ENCODE measurements at places on chromosomes 2 and 18.

DNA sequence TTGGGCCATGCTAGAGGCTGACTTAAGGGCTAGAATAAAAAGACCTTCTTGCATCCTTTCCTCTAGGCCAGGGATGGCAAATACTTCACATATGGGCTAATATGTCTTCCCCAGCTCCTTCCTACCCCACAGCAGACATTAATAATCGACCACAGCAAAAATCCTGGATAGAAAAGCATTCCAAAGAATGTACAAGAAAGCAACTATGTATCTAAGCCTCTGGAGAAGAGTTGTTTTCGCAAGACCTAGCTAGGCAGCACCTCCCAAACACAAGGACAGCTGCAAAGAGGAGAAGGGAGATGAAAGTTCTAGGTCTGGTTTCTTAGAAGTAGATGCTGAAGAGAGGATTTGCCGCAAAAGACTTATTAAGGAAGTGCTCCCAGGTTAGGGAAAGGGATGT lies 372.6 kb downstream of the SLC4A3 start:
- no peak for DNase-seq

DNA sequence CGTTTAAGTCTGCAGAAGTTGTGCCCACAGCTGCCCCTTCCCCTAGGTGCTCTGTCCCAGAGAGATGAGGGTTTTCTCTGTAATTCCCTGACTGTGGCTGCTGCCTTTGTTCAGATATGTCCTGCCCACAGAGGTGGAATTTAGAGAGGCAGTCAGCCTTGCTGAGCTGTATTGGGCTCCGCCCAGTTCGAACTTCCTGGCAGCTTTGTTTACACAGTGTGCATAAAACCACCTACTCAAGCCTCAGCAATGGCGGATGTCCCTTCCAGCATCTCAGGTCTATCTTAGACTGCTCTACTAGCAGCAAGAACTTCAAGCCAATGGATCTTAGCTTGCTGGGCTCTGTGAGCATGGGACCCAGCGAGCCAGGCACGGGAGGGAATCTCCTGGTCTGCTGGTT lies 48.1 kb downstream of the LHCGR start:
- DNase-seq = no peak

- peak; percentile 44 for DNase-seq
Observed at GRCh38 chr2:33494155-33494779, 17.8 kb downstream of the RASGRP3 start.

- DNase-seq = peak; percentile 99
Observed at GRCh38 chr2:43269706-43270105, 43.3 kb upstream of the ZFP36L2 start.

GRCh38 chr18:62715436-62715758 lies at the start of gene PHLPP1:
TSS of gene PHLPP1 (plus strand) at chr18:62715541. CDS start at chr18:62715684, 143 bp downstream.
- no peak for DNase-seq

DNA sequence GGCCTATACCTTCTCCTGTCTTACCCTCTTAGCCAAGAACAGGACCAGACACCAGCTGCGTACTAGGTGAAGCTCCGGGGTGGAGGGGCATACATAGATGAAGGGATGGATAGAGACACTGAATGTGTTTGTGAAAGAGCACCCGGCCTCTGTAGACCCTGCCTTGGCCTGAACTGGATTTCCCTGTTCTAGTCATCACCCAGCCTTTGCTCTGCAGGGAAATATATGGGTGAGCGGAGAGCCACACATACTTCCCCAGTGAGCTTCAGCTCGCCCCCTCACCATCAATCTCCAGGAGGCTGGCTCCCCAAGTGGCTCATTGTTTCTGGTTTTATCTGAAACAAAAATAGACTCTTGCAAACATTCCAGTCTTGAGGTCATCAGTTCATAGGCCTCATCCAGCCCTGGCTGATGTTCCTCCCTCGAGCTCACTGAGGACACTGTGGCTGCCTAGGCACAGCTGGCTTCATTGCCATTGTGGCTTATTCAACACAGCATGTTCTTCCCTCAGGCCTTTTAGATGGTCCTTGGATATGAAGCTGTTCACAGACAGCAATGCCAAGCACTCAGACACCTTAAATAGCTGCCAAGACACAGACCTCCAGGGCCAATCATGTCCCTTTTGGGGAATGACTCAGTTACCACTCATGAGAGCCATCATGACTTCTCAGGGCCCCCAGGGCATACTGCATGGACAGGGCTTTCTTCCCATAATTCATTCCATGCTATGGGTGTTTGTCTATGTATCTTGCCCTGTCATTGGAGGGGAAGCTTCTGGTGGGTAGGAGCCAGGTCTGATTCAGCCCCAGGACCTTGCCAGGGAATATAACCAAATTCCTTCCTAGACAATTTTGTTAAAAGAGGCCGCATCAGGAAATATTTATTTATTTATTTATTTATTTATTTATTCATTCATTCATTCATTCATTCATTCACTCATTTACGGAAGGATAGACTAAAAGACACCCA lies 82.4 kb downstream of the TTC32 start:
- DNase-seq = peak; percentile 96
